ENCODE measurements at places on chromosomes 12 and 14.

- no peak for DNase-seq
These were observed 88.1 kb downstream of the NTF3 start for GRCh38 chr12:5520037-5520436.

DNA sequence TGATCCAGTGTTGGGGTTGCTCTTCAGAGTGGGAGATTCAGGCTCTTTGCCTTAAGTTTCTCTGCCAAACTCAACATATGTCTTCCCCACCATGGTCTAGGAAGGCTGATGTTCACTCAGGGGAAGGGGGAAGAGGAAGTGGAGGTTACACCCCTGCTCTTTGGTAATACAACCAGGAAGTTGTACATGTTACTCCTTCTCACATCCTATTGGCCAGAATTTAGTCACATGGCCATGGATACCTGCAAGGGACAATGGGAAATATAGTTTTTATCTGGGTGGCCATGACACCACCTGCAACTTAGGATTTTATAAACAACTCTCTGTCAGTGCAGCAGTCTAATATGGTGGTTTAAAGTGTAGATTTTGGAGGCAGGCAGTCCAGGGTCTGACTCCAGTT lies 150.9 kb downstream of the TBX5 start:
- DNase-seq: no peak

DNA sequence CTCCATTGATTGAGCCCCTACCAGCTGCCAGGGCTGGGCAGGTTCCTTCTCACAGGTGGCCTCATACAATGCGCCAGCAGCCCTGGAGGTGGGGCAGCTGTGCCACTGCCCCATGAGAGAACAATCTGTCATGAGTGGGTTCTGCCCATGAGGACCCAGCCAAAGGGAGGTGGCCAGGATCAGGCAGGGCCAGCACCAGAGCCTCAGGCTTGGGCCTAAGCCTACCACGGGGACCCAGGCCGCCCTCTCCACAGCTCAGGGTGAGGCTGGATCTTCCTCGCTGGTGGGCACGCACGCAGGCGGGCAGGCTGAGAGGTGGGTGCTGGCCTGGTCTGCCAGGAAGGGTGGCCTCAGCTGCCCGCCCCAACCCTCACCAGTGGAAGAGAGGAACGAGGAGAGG lies 110.7 kb downstream of the KIF26A start:
- no peak for DNase-seq

- no peak for DNase-seq
These were observed 74.8 kb upstream of the MGAT4C start for GRCh38 chr12:86331012-86331411.

DNA sequence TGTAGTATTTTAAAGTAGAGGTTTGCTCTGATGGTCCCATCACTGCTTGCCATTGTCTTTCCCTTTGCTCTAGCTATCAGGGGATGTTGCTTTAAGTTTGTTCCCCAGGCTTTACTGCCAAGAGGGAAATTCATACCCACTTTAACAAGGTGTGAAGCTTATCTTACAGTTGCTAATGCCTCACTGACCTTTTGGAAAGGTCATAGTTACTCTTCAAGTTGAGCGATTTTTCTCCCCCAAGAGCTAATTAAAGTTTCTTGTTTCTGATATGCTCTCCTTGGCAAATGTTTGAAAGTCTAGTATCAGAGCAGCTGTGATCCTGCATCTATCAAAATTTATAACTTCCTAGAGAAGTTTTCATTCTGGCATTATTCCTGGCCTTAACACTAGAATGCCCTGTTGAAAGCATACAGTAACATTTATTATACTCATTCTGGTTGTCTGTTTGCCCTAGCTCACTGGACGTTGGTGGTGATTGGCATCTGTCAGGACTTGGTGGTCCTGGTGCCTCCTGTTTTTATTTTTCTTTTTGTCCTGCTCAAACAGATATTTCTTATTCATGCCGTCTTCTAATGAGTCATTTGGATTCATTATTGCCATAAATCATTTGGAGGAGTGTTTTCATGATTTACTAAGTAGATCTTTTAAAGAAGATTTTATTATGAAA lies 8.1 kb downstream of the ATP2A2 start:
- DNase-seq: no peak

DNA sequence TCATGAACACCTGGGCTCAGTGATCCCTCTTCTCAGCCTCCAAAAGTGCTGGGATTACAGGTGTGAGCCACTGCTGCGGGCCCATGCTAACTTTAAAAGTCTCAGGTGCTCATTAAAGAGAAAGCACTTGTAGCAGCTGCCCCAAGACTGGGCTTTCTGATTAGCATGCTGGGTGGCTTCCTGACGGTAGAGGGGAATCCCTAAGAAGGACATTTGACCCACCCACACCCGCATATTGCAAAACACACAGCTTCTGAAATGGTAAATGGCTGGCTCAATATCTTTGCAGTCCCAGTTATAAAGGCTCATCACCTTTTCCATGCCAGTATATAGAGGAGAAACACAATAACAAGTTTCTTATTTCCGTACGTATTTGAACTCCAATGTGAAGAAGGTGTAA lies 19.3 kb upstream of the BICD1 start:
- DNase-seq: no peak

GRCh38 chr14:103725739-103726395 lies 10.3 kb downstream of the ZFYVE21 start:
- DNase-seq: no peak

DNA sequence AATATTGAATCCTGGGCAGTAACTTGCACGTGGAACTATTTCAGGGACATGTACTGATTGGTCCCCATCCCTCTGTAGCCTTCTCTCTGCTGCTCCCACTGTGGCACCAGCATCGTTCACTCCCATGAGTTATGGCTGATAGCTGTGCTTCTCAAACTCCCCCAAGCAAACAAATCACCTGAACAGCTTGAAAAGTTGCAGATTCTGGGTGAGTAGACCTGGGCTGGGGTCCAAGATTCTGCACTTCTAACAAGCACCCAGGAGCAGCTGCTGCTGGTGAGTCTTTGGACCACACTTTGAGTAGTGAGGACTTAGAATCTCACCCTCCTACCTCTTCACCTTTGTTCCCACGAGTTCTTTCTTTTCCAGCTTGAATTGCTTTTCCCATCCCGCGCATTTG lies 49.4 kb upstream of the ZFP36L1 start:
- DNase-seq: no peak

DNA sequence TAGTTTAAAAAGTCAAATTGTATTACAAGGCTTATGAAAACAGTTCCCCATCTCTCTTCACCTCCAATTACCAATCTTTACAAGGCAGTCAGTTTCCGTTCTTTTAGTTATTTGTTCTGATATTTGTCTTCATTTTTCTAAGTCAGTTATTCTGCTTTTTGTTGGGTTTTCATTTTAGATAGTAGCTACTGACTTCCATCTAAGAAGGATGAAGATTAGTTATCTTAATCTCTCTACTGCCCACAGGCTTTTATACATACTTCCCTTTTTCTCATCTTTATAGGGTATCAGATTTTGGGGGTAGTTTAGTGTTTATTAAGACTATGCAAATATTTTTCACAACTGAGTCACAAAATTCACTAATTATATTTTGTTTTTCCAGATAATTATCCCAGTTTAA lies 38.4 kb downstream of the FRS2 start:
- no peak for DNase-seq

- DNase-seq: no peak
These were observed 900 bp downstream of the C2CD5 start for GRCh38 chr12:22543246-22544037.

DNA sequence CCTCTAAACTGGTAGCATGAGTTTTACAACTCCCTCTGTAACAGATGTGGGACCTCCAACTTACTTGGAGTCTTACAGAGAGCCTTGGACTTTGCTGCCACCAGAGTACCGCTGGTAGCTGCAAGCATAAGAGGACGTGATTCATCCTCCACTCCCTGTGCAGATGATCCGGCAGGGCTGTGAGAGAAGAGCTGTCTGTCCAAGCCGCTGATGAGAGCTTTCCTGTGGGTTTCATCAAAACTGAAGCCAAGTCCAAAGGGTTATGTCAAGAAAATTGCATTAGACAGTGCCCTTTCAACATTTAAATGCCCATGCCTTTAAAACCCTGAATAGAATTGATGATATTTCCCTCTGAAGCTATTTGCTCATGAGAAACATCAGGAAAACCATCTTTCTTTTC lies 85.8 kb downstream of the LLPH start:
- DNase-seq: peak; percentile 41

DNA sequence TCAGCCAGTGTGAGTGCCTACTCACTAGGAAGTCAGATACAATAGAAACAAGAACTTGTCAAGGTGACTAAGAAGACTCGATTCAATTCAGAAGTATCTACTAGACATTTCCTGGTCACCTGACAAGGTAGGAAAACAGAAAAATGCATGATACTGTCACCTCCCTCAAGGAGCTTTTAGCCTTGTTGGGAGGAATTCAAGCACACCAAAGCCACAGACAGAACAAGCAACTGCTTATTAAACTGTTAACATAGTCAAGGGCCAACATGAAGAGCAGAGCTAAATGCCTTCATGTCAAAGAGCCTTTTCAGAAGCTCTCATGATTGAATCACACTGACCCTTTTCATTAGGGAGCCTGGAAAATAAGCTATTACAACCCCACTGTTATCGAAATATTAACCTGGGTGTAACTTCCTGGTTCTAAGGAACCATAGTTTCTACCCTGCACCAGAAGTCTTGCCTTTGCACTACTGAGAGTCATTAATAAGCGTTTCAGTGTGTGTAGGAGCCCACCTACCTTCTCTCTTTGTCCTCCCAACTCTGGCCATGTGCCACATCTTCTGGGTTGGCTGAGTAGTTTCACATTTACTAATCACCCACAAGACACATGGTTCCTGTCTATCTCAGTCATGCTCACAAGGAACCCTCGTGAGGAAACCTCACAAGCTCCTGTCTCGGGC lies 31.0 kb upstream of the LGALS3 start:
- DNase-seq: peak; percentile 99

DNA sequence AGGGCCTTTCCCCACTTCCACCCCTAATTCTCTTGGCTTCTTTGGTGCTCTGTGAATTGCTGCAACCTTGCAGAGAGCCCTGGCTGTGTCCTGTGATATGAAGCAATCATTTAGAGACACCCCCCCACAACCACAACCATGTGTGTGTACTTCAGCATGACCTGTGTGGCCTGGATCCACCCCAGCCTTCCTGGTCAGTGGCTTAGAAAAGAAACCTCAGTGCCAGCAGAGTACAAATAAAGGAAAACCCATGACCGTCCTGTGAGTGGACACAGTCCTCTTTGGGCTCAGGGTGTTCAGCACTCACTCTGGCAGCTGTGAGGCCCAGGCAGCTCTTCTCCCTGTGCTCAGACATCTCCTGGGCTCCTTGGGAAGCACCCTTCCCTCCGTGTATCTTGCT lies 206.6 kb upstream of the DIO3 start:
- no peak for DNase-seq

- peak; percentile 61 for DNase-seq
These were observed 8.5 kb upstream of the ASCL1 start for GRCh38 chr12:102948941-102949352.

DNA sequence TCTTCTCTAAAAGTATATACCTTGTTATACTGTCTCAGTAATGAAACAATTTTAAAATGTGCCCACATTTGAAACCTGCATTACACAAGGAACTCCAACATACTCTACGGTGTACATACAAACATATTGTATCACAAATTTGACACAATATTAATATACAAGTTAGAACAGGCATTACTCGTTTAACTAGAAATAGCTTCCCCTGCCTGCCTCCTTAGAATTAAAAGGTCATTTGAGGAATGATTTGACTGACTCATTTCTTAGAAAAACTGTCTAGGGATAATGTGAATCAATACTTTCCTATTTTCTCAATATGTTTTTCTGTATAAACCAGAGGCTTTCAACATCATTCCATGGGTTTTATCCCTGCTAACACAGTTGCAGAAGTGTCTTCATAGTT lies 73.7 kb downstream of the STON2 start:
- DNase-seq: no peak

DNA sequence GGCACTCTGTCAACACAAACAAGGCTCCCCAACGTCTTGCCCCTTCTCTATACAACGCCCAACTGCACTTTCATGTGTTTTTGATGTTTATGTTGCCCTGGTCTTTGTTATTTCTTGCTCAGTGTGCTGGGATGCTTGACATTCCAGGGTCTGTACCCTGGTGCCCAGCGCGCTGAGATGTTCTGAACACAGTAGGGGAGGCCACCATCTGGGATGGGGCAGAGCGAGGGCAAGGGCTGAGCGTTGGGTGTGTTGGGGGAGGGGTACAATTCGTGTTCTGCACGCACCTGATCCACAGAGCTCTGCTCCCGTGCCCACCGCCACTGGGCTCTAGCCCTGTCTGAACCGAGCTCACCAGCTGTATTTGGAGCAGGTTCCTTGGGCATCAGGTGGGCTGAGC lies 52.9 kb downstream of the ISCA2 start:
- no peak for DNase-seq

DNA sequence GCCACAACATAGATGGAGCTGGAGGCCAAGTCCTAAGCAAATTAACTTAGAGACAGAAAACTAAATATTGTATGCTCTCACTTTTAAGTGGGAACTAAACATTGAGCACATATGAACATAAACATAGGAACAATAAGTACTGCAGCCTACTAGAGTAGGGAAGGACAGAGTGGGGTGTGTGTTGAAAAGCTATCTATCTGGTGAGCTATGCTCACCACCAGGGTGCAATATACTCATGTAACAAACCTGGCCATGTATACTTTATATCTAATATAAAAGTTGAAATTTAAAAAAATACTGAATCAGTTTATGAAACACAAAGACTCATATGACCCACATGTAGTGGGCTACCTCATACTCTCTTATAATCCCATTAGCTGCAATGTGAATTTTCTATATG lies 1305.0 kb downstream of the LRFN5 start:
- DNase-seq: peak; percentile 13

- no peak for DNase-seq
These were observed 8.7 kb upstream of the CACNA2D4 start for GRCh38 chr12:1927051-1927680.

DNA sequence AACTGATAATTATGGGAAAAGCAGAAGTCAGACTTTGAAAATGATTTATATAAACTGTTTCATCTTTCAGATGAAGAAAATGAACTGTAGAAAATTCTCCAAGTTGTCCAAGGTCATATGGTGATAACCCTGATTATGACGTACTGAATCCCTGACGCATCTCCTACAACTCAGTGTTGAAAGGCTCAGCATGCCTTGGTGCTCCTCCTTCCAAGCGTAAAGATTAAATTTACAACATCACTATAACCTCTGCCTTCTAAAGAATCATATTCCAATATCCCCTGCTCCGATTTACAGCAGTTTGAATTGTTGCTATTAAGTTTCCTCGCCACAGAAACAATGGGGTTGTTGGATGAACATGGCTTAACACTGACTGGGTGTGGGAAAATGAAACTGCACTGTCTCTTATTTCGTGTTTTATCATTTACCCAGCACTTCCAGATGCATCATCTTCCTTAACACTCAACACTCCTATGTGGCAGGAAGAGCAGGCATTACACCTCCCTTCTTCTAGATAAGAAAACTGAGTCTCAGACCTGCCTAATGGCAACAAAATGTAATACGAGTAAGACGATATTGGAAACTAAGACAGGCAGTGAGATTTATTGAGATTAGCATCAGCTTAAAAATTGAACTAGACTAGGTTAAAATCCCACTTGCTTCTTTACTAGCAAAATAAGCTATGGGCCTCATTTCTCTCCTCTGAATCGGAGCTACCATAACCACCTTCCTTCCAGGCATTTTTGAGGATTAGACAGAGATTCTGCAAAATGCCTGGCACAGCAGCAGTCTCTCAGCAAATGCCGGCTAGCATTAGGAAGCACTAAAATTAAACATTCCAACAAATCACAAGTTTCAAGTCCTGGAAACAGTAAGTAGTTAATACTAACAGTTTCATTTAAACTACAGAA lies 74.2 kb downstream of the PPM1H start:
- no peak for DNase-seq

All from SK-MEL-5 (cell line).